NCI-H510A (cell line): ENCODE measurements at places on chromosomes 12 and 14.

DNA sequence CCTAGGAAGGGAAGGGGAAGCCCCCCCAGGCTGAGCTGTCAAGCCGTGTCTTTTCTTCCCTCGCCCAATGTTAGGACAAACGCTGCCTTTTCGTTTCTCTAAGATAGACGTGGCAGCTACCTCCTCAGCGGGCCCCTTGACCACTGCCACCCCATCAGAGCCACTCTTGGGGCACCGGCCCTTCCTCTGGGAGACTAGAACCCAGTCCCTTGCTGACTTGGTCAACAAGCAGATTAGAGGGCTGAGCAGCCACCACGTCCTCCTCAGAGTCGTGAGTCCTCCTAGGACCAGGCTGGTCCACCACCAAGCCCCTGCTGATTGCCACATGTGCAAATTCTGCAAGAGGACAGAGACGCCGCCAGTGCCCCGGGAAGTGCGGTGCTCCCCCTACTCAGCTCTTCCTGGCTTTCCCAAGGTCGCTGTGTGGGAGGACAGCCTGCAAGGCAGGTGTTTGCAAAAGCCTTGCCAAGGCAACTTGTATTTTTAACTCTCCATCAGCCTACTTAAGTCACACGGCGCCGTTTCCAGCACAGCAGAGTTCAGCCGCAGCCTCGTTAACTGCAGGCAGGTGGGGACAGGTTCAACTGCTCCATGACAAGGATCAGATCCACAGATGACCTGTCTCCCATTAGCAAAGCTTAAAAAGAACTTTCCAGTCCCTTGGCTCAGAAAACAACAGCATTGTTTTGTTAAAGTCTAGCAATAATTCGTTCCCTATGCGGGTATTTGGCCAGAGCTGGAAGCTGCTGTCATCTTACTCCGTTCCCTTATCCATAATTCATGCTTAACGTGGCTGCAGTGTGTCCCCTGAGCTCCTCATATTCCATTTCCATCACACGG, 65.6 kb downstream of the TESC start:
- peak; percentile 74 for DNase-seq

GRCh38 chr12:20011200-20011599, 357.1 kb upstream of the PDE3A start:
- no peak for DNase-seq

DNA sequence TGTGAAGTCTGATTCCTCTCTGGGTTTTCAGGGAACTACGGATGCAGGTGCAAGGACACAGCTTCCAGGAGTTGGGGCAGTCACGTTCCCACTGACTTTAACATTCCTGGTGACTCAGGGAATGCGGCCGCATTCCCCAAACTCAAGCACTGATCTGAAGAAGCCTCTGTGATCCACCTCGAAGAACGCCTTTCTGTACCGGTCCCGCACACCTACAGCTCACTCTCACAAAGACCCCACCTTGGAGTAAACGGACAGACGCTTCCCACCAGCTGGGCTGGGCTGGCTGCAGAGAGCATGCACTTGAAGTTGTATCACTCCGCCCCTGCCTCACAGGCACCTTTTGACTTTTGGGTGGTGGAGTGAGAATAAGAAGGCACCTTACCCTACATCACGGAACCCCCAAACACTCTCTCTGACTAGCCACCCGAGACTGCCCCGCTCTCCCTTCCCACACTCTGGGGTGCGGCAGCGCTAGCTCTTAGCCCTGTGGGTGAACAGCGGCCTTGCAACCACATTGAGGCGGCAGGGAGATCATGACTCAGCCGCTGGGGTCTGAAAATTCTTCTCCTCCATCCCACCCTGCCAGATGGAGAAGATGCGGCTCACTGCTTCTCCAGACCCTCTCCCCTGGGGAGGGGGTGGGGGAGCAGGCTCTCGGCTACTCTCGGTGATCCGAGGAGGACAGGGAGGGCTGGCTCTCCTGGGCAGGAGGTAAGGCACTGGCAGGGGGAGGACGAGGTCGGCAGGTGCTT, 23.7 kb upstream of the HDAC7 start:
- DNase-seq = no peak

DNA sequence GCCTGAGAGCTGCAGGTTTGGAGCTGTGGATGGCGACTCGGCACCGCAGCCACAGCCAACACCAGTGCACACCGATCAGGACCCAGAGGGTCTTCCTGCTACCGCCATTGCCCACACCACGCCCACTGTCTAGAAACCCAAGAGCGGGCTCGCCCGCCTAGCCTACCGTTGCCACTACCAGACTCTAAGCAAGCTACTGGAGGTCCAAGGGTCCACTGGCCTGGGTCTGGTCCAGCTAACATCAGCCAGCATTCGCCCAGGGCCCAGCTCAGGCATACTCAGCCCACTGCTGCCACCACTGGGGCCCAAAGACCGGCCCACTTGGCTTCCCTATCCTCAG, 30.5 kb upstream of the MON2 start:
- no peak for DNase-seq

GRCh38 chr14:100813291-100813690, 12.6 kb upstream of the MEG3 start:
- no peak for DNase-seq

- no peak for DNase-seq
These were observed 37.8 kb downstream of the SLC24A4 start for GRCh38 chr14:92360651-92361370.

DNA sequence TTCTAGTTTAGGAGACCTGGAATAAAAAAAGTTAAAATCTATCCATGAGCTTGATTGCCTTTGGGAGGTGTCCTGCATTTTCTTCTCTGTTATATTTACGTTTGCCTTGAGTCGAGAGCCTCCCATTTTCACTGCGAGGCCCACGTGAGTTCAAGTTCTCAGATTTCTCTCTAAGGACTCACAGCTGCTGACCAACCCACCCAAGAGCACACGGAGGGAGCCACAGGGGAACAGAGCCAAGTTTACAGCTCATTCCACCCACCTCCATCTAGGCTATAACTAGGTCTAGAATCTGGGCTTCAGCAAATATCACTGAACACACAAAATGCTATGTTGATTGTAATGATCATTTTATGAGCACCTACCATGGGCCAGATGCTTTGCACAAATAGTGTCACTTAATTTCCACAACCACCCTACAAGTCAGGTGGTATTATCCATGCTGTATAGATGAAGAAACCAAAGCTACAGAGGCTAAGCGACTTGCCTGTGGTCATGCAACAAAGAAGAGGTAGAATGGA, 16.7 kb downstream of the ALDH1L2 start:
- no peak for DNase-seq

DNA sequence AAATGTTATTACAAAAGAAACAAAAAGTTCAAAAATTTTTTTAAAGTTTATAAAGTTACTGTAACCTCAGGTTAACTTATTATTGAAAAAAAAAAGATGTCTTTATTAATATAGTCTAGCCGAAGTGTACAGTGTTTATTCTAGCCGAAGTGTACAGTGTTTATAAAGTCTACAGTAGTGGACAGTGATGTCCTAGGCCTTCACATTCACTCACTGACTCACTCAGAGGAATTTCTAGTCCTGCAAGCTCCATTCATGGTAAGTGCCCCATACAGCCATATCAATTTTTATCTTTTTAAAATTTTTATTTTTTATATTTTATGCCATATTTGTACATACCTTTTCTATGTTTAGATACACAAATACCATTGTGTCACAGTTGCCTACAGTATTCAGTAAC, 10.4 kb downstream of the ATG2B start:
- no peak for DNase-seq

DNA sequence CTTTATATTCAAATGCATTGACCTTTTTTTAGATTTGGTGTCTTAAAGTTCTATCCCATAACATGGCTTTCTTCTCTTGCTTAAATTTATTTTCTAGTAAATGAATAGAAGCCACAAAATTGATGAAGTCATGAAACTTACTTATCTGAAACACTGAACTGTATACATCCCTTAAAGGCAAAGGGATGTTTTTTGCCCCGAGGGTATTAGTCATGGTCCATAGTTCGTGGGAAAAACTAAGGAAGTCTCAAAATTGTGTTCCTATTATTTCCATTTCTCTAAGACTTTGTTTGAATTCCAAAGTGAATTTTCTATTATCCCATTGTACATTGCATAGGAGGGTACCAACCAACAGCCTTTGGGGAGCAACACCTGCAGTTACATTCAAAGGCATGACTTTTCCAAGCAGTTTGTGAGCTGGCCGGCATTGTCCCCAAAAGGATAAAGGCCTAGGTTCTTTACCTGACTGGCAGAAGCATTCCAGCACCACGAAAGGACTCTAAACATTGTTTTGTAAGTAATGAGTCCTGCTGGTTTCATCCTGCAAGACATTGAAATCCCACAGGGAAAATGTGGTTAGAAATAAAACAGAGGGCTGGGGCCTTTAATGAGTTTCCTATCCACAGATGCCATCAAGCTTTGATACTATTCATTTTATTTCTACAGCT, 473.5 kb downstream of the PRKD1 start:
- DNase-seq = no peak

GRCh38 chr14:90003526-90004307, 48.0 kb downstream of the TDP1 start:
- DNase-seq = no peak

DNA sequence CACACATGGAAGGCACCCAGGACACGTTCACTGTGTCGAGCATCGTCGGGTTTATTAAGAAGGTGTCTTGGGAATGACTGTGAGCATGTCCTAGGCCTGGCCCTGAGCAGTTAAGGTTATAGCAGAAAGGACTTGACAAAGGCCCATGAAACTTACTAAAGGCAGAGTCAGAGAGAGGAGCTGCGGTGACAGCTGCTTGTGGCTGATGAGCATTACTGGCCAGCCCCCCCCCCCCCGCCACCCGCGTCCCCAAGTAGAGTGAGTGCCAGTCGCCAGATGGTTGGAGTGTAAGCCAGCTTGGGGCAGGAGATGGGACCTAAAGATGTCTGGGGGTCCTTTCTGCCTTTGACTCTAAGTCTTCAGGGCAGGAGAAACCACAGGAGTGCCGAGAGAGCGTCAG, 169.9 kb downstream of the TSPAN9 start:
- no peak for DNase-seq

DNA sequence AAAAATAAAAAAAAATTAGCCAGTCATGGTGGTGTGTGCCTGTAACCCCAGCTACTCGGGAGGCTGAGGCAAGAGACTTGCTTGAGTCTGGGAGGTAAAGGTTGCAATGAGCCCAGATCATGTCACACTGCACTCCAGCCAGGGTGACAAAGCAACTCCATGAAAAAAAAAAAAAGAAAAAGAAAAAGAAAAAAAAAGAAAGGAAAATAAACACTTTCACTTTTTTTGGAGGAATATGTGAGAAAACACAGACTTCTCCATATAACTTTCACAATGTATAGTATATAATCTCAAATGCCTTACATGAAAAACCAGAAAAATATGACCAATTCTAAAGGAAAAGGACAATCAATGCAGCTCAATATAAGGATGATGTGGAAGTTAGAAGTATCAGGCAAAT, 8.9 kb downstream of the CLECL1 start:
- no peak for DNase-seq

- DNase-seq = no peak
These were observed 183.3 kb upstream of the KITLG start for GRCh38 chr12:88763536-88764100.

- DNase-seq = no peak
These were observed 2.8 kb upstream of the PIWIL1 start for GRCh38 chr12:130334937-130335336.

- no peak for DNase-seq
These were observed 293.7 kb downstream of the TTC6 start for GRCh38 chr14:37889087-37889486.

DNA sequence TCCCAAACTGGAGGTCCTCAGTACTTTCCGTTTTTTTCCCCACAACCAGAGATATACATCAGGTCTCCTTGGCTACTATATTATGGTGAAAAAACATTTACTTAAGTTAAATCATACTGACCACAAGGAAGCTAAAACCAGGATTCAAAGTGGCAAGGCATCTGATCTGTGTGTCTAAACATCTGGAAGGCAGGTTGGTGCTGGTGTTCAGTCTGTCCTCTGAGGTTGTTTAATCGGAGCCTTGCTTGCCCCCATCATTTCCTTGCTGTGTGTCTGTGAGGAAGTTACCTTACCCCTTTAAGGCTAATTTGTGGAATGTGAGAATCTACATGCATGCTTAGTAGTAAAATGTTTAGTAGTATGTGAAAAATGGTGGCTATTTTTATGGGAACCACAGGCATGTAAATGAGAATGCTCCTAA, 75.6 kb downstream of the GALNT4 start:
- DNase-seq = no peak

GRCh38 chr14:23365036-23365731, at the start of gene EFS:
Gene EFS (minus strand): TSS chr14:23365172. CDS start chr14:23365025, 147 bp downstream.
- no peak for DNase-seq

GRCh38 chr12:116264525-116265070, 12.9 kb downstream of the MED13L start:
- no peak for DNase-seq

DNA sequence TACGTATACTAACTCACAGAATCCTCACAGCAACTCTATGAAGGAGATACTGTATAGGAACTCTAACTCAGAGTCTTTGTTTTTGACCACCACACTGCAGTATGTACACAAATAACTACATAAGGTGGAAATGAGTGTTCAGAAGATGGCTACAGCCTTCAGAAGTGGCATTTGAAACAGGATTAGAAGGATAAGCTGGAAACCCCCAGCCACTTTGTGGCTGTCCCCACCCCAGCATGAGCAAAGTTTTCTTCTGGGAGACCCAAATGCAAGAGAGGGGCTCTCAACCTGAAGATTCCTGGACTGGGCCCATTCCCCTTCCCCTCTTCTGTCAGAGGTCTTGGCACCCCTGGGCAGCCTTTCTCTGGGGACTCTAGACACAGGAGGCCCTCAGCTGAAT, 43.2 kb upstream of the PNMA1 start:
- no peak for DNase-seq

- DNase-seq = no peak
These were observed 827 bp upstream of the TEDC1 start for GRCh38 chr14:105490267-105490571.

GRCh38 chr12:105057174-105057573, 27.1 kb downstream of the ALDH1L2 start:
- no peak for DNase-seq

DNA sequence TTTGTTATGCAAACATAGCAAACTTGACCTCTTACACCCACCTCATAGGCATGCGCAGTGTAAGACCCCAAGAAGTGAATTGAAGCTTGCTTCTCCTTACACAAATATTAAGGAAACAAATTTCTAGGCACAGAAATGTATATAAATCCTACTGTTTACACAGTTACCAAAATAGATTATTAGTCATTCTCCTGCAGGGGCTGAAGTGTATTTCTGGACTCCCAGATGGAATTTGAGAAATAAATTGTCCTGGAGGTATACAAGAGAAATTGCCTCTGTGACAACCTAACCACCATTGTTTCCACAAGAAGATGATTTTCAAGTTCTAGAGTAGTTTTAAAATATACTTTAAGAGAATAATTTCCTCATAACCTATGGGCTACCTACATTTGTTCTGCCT, 656.0 kb upstream of the MDGA2 start:
- no peak for DNase-seq

- DNase-seq = no peak
These were observed 465.7 kb downstream of the NOVA1 start for GRCh38 chr14:26132061-26132645.

- DNase-seq = no peak
These were observed 159.6 kb upstream of the C14orf180 start for GRCh38 chr14:104419865-104420505.
